Neural progenitor cell (in vitro differentiated cells): ENCODE measurements at places on chromosomes 13 and 19.
A peak's percentile ranks its signal among the peaks of the same experiment; 100 is the strongest.

DNA sequence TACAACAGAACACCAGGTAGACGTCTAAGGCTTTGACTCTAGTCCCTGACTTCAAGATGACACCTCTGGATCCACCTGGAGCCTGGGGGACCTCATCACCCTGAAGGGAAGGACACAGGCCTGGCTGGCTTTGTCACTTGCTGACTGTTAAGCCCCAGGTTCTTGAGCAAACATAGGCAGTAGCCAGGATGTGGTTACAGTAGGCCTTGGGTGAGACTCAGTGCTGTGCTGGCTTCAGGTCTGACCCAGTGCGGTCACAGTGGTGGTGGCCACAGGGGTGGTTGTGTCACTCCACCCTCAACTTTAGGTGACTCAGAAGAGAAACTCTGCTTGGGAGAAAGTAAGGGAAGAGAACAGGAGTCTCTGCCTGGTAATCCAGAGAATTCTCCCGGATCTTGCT lies 497.8 kb downstream of the UQCRFS1 start:
- DNase-seq, result no peak

GRCh38 chr13:42328672-42329071 lies 56.7 kb downstream of the AKAP11 start:
- DNase-seq, result no peak

GRCh38 chr19:34508540-34508939 lies 27.0 kb downstream of the WTIP start:
- no peak for DNase-seq

- no peak for DNase-seq
Measured at GRCh38 chr13:28753208-28753892, 34.6 kb upstream of the SLC46A3 start.

- DNase-seq, result no peak
Measured at GRCh38 chr13:45199711-45200110, 1.1 kb downstream of the KCTD4 start.

DNA sequence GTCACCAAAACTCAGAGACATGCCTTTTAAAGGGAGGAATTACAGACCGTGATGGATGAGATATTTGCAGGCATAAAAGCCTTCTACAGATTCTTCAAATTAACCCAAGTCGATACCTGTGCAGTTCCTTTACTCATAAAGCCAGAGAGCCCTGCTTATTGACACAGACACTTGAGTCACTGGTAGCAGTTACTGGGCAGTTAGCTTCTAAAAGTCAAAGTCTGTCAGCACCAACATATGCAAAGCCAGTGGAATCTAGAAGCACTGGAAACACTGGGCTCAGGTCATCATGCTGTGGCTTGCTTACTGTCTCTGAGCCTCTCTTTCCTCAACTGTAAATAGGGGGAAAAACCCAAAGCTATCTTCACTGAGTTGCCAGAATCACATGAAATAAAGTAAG lies 25.7 kb upstream of the LRCH1 start:
- DNase-seq, result no peak

- DNase-seq, result peak; percentile 18
Measured at GRCh38 chr13:23867027-23867491, 22.1 kb downstream of the MIPEP start.

- peak; percentile 70 for DNase-seq
Measured at GRCh38 chr13:99726282-99726894, 225.1 kb downstream of the TM9SF2 start.

- DNase-seq, result no peak
Measured at GRCh38 chr13:59991395-59991794, 172.3 kb downstream of the DIAPH3 start.

GRCh38 chr19:48881741-48882657 lies 9.8 kb downstream of the PPP1R15A start:
- peak; percentile 74 for DNase-seq

DNA sequence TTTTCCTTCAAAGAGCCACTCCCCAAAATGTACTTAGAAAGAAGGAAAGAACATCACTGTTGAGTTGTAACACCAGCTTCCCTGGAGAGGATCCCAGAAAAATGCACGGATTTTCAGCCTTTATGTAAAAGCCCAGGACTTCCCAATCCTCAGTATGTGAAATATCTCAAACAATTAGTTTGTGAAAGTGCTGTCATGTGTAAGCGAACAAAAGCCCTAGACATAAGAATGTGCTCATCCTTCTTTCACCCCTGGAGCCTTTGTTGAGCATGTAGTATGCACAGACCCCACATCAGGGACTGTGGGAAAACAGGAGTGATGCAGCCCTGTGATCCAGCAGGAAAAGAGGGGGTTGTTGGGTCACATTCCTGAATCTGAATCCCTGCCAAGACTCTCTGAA lies 441.4 kb upstream of the ZNF507 start:
- DNase-seq, result peak; percentile 52

GRCh38 chr19:4811328-4812131 lies 20.0 kb downstream of the TICAM1 start:
- DNase-seq, result peak; percentile 72

DNA sequence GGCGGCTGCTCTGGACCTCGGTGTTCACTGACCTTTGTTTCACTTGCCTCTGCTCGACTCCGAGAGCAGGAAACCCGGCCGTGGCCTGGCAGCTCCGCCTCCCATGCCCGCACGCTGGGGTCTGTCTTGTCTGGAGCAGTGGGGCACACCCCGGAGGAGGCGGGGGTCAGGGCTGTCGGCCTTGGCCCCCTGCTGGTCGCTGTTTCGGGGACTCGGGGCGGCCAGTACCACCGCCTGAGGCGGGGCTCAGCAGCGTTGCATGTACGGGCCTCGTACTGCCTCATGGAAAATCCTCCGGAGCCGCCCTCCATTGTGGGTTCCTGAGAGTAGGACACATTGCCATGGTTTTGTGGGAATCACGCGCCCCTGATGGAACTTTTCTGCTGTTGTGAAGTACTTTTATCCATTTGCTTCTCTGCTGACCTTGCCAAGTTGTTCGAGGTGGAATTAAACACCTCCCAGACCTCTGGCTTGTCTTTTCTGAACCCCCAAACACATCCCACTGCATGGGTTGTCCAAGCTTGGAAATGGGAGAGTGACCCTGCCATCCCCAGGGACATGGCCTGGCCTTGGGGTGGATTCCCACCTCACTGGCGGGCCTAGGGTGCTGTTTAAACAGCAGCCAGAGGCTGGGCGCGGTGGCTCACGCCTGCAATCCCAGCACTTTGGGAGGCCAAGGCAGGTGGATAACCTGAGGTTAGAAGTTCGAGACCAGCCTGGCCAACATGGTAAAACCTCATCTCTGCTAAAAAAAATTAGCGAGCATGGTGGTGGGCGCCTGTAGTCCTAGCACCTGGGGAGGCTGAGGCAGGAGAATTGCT lies 5.5 kb upstream of the NDUFS7 start:
- DNase-seq, result no peak

DNA sequence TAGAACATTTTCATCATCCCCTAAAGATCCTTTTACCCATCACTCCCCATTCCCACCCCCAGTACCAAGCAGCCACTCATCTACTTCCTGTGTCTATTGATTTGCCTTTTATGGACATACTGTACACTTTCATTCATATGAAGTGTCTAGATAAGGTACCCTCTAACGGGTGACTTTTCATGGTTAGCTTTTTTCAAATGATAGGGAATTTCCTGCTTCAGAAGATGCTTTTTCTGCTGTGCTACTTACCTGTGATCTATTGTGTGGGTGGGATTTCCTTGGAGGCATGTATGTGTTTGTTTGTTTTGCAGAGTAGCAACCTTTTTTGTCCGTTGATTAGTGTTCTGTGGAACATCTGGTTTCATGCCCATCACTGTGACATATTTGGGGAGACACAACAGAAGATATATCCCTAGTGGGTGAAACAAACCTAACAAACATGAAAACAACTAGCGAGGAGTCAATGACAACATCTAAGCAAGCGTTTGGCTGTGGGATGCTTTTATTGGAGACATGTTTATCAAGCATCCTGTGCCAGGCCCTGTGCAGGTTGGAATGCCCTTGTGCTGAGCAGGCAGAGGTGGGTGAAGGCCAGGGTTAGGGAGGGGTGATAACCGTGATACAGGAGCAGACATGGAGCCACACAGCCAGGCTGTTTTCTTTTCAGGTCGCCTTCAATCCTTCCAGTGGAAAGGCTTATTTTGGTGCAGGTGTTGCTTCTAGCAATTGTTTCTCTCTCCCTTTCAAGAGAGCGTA lies 17.6 kb downstream of the SPINT2 start:
- no peak for DNase-seq

DNA sequence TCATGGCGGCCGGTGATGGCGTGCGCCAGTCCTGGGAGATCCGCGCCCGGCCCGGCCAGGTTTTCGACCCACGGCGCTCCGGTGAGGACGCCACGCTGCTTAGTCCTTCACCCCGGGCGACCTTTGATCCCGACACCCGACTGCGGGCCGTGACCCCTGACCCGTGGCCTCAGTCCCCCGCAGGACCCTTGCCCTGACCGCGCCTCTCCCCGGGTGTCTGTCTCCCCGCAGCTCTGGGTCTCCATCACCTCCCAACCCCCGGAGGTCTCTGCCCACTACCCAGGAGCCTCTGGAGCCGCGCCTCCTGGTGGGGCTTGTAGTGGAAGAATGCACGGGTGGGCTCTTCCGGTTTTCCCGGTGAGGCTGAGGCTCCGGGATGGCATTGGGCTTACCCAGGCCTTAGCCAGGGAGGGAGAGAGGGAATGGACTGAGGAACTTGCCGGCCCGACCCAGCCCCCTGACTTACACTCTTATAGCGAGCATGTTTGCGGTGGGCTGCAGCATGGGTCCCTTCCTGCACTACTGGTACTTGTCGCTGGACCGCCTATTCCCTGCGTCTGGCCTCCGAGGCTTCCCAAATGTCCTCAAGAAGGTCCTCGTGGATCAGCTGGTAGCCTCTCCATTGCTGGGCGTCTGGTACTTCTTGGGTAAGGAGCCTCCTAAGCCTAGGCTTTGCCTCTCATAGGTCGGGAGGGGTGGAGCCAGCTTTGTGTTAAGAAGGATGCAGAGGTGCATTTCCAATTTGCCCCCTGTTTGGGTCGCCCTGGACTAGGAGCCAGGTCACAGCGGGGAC lies 566 bp downstream of the MPV17L2 start:
- DNase-seq, result peak; percentile 45

GRCh38 chr19:8611877-8612806 lies 1.6 kb upstream of the ADAMTS10 start:
- DNase-seq, result no peak

DNA sequence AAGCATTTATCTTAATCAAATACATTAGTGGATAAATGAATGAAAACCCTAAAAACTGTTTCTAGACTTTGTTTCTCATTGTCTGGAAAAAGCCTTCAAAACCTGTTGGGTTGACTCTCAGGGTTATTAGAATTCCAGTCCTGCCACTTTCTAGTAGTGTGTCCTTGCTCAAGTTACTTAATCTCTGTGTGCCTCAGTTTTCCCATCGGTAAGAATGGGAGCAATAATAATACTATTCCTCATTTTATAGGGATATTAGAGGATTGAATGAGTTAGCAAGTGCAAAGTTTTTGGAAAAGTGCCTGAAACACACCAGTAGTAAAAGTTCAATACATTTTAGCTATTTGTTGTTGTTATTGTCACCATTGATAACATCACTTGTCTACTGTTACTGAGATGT lies 2.9 kb downstream of the URAD start:
- no peak for DNase-seq

- no peak for DNase-seq
Measured at GRCh38 chr13:42420304-42420703, 148.4 kb downstream of the AKAP11 start.

DNA sequence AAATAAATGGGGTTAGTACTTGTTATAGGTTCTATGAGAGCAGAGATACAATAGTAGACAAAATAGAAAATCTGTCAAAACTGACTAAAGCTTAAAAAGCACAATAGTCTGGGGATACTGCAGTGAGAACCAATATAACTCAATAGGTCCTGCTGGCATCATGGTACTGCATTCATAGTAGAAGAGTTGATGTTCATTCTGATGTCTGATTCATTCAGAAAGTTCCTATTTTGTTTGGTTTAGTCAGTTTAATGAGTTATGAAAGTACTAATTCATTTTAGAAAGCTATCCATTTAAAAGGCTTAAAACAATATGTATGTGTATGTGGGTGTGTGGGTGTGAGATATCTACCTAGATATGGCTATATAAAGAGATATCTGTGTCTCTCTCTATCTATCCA lies 152.8 kb downstream of the LHFPL6 start:
- no peak for DNase-seq

DNA sequence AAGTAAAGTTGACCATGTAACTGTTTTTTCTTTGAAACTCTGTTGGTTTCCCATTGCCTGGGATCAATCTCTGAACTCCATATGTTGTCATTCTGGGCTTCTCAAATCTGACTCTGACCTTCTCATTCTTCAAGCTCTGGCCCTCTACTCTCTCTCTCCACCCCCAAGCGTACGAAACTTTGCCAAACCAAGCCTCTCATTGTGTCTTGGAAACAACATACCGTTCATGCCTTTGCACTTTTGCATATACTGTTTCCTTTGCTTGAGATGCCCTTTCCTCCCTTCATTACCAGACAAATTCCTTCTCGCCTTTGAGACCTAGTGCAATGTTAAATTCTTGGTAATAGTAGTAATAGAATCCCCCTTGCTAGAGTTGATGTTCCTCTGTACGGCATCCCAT lies 113.7 kb downstream of the OLFM4 start:
- DNase-seq, result no peak

DNA sequence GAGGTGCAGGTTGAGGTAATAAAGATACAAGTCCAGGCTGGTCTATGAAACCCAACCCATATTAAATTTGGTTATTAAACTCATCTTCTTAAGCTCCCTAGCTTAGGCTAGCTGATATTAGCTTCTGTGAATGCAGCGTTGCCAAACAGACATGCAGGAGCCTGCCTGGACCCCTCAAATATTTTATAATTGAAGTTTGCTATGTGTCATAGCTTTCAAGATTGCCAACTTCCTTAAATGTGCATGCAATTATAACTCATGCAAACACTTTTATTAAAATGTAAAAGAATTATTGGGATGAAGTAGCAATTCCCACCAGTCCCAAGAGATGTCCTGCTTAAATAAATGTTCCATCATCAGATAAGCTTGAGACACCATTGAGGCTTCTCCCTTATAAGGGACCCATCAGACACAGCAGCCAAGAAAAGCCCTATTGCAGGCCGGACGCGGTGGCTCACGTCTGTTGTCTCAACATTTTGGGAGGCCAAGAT lies 51.3 kb downstream of the MBNL2 start:
- DNase-seq, result no peak

GRCh38 chr13:50191004-50191403 lies 175.8 kb downstream of the KCNRG start:
- DNase-seq, result no peak

GRCh38 chr19:7187605-7188339 lies 106.4 kb downstream of the INSR start:
- DNase-seq, result no peak

GRCh38 chr19:42596391-42597072 lies 1.8 kb upstream of the CEACAM8 start:
- peak; percentile 54 for DNase-seq
